ENCODE measurements at places on chromosomes 6 and 20.

DNA sequence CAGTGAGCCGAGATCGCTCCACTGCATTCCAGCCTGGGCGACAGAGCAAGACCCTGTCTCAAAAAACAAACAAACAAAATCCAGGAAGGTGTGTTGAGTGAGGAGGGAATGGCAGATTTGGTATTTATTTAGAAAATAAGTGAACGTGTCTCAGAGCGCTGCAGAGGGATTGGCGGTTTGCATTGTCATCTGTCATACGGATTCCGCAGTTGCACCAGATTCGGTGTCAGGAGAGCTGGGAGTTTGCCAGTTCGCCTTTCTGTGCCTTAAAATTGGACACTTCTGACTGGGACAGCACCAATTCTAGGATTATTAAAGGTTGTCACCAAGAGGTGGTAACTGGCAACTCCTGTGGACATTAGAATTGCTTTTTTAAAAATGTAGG lies 912 bp downstream of the SNRNP48 start:
- peak; percentile 13 for DNase-seq

DNA sequence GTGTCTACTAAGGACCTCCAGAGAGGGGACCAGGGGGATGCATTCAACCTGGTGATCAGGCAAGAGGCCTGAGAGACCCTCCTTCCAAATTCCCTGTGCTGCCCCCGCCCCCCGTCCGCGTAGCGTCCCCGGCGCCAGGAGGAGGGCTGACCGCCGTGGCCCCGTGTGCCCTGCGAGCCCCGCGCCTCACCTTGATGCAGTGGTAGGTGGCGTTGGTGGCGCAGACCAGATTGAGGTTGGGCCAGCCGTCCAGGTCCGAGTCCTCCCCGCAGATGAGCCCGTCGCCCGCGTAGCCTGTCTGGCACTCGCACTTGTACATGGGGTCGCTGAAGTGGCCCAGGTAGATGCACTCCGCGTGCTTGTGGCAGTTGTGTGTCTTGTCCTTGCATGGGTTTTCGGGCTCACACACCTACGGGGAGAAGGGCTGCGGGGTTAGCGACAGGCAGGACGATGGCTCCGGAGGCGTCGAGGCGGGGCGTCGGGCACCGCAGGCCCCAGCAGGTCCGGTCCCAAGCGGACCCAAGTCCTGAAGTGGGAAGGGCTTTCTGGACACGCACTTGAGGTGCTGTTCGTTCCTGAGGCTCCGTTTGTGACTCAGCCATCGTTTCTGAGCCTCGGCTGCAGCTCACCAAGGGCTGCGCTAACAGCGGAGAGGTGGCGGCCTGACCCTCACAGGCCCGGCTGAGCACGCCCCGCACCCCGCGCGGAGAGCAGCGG lies 21.7 kb downstream of the THBS2 start:
- no peak for DNase-seq

DNA sequence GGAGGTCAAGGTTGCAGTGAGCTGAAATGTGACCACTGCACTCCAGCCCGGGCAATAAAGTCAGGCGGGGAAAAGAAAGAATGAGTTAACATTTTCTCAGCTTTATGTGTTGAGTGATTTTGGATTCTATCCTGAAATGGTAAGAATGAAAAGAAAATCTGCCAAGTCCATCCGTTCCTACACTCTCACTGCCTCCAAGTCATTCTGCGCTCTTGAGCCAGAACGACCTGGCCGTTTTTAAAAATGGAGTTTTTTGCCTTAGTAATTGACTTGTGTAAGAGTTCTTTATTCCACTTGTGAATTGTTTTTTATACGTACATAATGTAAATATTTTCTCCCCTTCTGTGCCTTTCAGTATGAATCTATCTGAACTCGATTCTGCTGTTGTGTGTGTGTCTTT lies 28.7 kb downstream of the DNAJC5 start:
- no peak for DNase-seq

DNA sequence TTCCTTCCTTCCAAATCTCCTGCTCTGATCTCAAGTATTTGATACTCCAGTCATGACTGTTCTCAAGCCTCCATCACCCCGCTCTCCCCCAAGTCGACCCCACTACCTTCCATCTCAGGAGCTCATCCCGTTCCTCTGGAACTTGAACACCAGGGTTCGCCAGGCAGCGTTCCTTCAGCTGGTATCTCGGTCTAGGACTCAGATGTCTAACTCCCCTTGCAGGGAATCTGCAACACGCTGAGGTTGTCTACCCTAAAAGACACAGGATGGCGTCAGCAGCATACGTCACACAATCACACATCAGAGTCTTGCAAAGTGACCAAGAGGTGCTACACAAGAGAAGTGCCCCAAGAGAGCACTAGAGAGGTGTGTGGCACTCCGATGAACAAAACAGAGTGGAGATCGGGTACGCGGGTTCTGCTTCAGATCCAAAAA lies 706 bp downstream of the ZNF184 start:
- peak; percentile 81 for DNase-seq

DNA sequence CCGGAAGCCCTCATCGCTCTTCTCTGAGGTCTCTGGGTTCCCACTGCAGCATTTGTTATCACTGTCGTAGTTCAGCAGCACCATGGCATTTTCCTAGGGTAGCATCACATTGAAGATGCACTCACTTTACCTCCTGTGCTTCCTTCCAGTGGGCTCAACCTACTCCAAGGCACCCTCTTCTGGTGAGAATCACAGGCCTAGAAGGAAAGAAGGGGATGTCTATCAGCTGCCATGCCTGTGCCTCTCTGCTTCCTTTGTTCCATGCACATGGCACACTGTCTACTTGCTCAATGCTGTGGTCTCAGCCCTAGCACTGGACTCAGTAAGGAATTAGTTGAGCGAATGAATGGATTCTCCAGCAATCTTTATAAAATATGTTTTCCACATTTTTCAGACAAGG lies 22.6 kb downstream of the CST4 start:
- DNase-seq, result peak; percentile 31

- DNase-seq, result no peak
These were observed at the start of gene IL20RA for GRCh38 chr6:137044366-137045221. Gene IL20RA (minus strand): TSS chr6:137044965. CDS start chr6:137044728, 237 bp downstream.

DNA sequence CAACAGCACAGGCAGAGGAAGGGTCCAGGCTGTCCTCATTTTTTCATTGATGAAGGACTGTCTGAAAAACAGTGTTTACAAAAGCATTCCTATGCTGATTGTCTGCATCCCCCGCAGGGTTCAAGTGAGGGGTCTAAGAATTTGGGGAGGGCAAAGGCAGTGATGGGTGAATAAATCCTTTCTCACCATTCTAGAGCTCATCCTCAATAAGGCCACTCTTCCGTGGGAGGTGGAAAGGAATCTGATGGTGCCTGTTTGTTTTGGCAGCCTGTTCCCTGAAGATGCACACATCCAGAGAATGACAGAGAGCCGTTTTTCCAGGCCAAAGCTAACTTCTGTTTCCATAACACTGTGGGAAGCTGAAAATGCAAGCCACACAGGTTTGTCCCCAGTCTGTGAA lies 164.5 kb downstream of the MOXD1 start:
- no peak for DNase-seq

DNA sequence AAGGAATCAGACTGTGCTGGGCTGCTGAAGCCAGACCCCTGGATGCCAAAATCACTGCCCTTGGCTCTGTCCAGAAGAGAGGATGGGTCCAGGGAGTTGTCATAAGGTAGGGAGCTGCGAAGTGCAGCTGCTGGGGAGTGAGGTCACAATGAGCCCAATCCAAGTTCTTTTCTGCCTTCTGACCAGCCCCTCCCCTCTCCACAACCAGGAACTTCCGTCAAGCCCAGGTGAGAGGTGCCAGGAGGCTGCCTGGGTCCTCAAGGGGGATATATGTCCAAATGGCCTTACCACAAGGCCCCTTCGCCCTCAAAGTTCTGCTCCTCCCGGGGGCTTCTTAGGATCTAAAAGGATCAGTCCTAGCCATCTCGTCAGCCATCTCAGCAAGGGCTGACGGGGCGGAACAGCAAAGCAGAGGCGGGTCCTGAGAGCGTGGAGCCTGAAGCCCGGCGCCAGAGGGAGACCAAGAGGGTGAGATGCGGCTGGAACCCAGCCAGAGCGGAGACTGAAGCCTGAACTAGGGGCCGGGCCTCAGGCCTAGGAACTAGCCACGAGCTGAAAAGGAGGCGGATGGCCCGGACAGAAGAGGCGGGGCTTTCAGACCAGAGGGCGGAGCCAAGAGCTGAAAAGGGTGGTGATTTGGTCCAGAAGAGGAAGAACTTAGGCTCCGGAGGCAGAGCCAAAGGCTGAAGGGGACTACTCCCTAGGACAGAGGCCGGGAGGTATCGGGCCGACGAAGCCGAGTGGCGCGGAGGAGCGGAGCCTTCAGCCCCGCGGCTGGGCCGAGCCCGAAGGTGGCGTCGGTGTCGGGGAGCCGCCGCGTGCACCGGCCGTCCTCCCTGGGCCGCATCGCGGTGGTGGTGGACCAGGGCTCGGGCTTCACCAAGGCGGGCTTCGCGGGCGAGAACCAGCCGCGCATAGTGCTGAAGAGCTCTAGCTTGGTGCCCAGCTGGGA lies at the start of gene ACTL10:
ACTL10 (plus strand) TSS at position 651 of the 952 bp plus-strand sequence. CDS start 555 bp downstream, outside the sequence.
- peak; percentile 99 for DNase-seq

- no peak for DNase-seq
These were observed 38.7 kb downstream of the MAP3K5 start for GRCh38 chr6:136753624-136754023.

- DNase-seq, result peak; percentile 27
These were observed 27.8 kb downstream of the FYN start for GRCh38 chr6:111845441-111845871.

DNA sequence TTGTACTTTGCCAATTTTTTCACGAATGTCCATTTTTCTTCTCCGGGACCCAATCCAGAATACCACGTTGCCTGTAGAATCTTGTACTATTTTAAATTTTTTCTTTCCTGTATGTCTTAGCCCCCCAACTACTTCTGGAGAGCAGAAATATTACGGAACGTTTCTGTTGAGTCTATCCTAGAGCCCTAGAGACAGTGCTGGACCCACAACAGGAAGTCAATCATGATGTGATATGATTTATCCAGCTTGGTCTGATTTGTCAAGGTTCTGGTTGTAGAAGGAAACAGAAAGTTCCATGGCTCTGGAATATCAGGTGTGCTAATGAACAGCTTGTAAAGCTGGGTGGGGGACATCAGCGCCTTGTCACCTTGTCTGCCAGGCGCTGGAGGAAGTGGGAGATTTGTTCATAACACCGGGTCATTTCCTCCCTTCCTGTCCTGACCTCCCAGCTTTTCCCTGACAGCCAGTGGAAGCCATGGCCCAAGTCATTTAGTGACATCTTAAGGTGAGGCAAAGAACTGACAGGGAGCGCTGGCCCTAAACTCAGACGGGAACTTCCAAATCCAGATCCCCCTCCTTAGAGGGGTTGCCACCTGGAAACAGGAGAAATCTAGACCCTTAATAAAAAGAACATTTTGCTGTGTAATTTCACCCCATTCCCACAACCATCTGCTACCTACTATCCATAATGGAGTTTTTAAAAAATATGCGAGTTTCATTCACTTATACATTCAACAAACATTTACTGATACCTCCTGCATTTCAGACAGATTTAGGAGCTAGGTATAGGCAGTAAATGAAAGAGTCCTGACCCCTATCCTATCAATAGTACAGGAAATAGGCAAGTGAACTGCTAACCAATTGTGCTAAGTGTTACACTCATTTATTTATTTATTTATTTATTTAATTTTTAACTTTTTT lies 130.5 kb downstream of the ZFP64 start:
- peak; percentile 61 for DNase-seq

DNA sequence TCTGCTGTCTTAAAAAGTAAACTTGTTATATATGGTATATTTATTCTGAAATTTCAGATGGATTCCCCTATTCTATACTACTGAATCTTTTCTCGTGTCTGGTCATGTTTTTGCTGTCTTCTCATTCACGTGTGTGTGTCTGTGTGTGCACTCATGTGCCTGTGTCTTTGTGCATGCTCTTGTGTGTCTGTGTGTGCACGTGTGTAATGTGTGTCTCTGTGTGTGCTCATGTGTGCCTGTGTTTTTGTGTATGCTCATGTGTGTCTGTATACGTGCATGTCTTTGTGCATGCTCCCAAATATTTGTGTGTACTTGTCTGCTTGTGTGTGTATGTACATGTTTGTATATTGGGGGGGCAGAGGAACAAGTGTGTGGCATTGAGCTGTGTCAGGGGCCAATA lies 34.0 kb downstream of the PRR18 start:
- no peak for DNase-seq

- DNase-seq, result no peak
These were observed 34.2 kb downstream of the LRFN2 start for GRCh38 chr6:40552941-40553340.

- peak; percentile 38 for DNase-seq
These were observed 512.8 kb upstream of the JARID2 start for GRCh38 chr6:14732844-14733757.

DNA sequence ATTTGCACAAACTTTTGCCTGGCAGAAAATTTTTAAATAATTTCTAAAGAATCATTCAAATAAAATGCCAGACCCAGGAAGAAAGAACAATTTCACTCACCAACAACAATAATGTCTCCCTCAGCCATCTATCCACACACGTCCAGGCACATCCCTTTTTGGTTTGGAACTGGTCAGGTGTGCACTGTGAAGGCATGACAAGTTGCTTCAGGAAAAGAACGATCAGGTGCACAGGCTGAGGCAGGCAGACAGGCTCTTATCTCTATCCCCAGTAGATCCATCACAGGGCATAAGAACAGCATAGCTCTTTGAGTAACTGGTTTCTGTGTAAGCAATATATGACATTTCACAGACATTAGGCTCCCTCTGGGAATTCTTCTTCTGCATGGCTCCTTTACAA lies 18.1 kb upstream of the NXT1 start:
- DNase-seq, result no peak

- DNase-seq, result peak; percentile 92
These were observed 815 bp upstream of the ITPR3 start for GRCh38 chr6:33620158-33620855.

DNA sequence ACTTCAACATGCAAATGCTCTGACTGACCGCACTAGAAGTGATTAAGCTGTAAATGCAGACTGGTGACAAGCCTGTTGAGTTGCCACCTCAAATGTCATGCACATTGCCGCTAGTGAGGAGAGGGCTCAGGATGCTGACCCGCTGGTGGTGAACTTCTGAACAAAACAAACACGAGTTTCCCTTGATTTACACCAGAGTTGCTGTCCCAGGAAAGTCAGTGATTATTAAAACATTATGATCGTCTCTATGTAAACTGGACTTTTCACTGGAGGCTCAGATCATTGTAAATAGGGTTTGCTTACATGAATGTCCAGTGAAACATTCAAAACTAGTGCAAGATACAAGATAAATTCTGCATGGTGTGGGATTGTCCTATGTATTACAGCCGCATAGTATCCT lies 420.1 kb downstream of the PREX1 start:
- no peak for DNase-seq

GRCh38 chr6:21164768-21165326 lies 428.7 kb upstream of the SOX4 start:
- peak; percentile 9 for DNase-seq

Measured in fibroblast of pulmonary artery (primary cell).